NCI-H1694 treated with DMSO at 0.1 percent for 48 hours (cell line): ENCODE measurements at places on chromosomes 4 and X.

DNA sequence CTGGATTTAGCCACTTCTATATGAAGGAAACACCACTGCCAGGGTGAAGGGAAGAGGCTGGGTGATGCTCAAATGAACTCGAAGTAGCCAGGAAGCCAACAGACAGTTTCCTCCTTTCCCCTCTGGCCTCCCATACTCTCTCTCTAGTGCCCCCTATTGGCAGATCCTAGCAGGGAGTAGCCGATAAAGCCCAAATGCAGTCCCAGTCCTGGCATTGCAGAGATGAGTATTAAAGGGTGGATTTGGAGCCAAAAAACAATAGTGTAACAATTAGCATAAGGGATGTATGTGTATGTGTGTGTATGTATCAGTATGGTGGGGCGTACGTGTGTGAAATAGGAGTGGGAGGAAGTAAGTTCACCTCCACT lies 213.8 kb upstream of the LDB2 start:
- no peak for DNase-seq

DNA sequence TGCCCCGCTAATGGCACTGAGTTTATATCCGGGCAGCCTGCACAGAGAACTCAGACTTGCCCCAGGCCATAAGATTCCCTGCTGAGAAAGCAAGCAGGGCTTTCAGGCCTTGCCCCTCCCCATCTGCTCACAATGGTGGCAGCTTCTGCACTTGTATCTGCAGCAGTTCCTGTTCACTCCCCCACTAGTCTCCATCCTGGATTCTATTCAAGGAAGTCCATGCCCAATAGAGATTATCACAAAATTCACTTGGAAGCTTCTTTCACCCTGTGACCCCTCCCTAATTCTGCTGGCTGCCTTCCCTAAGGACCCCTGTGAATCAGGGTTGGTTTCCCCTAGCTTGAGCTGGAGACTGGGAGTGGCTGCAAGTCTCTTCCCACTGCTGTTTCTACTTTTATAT lies 34.5 kb upstream of the UCP1 start:
- DNase-seq: no peak

- no peak for DNase-seq
Measured at GRCh38 chr4:185405296-185405999, 8.8 kb downstream of the ANKRD37 start.

DNA sequence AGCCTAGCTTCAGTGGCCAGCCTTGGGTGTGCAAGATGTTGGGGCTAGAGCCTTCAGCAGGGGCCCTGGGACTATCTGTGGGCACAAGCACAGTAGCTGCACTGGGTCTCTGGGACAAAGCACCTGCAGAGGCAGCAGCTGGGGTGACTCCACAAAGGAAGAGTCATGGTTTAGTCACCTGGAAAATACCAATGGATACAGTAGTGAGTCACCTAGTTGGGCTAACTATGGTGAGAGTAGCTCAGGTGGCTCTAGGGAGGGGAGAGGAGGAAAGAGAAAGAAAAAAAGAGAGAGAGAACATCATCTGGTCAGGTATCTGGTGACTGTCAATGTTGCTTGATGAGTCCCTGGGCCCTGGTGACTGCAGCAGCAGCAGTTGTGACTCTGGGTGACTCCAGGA lies 72.9 kb upstream of the SPIN4 start:
- DNase-seq: no peak

DNA sequence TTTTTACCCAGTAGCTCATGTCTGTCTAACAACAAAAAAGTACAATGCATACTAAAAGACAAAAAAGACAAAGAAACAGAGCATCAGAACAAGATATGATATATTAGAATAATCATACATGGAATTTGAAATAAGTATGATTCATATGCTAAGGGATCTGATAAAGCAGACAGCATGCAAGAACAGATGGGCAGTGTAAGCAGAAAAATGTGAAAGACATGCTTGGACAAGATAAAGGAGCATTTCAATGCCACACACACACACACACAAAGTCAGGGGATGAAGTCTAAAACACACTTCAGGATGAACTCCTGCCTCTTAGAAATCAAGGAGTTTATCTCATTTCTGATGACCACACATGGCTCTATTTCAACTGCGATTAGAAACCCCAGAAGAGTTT lies 649.6 kb upstream of the NDST4 start:
- DNase-seq: no peak

GRCh38 chrX:137573324-137574101 lies 7.6 kb downstream of the ZIC3 start:
- no peak for DNase-seq
